Fibroblast of skin of back (primary cell): ENCODE measurements at places on chromosomes 1 and 21.

GRCh38 chr1:174623324-174624035 is 175.7 kb downstream of the GPR52 start:
- DNase-seq = no peak

- DNase-seq = no peak
Observed at GRCh38 chr1:5933050-5933449, 59.2 kb downstream of the NPHP4 start.

DNA sequence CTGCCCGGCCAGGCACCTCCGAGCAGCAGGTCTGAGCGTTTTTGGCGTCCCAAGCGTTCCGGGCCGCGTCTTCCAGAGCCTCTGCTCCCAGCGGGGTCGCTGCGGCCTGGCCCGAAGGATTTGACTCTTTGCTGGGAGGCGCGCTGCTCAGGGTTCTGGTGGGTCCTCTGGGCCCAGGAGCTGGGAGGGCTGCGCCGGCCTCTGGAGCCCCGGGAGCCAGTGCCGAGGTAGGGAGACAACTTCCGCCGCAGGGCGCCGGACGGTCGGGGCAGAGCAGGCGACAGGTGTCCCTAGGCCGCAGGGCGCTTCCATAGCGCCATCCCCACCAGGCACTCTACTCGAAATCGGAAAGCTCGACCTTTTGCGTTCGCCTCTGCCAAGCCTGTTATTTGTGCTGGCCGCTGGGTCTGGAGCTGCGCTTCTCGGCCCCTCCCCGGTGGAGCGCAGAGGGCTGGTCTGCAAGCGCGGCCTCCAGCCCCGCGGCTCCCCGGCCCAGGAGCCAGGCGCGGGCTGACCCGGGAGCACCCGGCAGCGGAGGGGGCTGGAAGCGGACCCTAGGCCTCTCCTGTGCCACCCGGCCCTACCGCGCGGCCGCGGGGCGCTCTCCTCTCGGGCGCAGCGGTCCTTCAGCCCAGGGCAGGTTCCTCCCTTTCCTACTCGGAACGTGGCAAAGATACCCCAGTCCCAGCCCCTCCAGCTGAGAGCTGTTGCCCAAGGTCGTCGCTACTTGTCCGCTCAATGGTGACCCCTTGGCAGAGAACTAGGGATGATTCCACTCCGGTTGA is 2.2 kb downstream of the SIM2 start:
- DNase-seq = no peak

DNA sequence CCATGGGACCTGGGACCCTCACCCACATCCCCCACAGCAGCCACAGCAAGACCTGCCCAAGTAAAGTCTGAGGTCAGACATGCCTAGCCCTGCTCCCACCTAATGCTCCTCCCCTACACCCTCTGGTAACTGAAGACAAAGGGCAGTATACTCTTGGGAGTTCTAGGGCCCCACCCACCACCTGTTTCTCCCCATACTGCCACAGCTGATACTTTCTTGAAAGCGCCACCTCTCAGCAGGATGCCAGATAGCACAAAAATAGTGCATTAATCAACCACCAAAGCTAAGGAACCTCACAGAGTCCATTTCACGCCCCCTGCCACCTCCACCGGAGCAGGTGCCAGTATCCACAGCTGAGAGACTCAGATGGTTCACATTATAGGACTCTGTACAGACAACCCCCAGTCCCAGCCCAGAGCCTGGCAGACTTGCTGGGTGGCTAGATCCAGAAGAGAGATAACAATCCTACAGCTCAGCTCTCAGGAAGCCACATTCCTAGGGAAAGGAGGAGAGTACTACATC is 238.1 kb downstream of the LRRC40 start:
- DNase-seq = peak; percentile 38

DNA sequence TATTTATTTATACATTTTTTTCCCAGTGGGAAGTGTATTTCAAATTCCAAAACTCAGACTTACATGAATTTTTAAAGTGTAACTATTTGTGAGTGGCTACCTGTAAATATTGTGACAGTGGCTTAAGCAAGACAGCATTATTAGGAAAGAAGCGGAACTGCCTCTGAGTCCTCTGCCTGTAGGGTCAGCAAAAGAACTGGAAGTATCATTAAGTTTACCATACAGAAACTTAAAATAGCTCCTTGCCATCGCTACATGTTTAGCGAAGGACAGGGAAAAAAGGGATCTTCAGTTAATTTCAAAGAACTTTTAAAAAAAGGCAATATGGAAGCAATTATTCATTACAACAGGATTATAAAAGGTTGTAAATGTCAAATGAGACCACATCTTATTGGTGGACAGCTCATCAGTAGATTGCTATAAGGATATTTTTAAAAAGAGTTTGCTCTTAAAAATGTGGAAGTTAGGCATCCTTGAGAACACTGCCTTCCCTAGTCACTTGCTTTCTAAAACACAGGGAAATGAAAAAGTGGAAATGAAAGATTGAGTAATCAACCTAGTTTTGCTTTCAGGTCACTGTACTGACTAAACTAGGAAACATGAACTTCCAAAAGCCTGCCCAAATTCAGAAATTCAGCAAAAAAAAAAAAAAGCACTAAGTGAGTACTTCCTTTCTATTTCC is 39.2 kb downstream of the NSL1 start:
- DNase-seq = no peak

DNA sequence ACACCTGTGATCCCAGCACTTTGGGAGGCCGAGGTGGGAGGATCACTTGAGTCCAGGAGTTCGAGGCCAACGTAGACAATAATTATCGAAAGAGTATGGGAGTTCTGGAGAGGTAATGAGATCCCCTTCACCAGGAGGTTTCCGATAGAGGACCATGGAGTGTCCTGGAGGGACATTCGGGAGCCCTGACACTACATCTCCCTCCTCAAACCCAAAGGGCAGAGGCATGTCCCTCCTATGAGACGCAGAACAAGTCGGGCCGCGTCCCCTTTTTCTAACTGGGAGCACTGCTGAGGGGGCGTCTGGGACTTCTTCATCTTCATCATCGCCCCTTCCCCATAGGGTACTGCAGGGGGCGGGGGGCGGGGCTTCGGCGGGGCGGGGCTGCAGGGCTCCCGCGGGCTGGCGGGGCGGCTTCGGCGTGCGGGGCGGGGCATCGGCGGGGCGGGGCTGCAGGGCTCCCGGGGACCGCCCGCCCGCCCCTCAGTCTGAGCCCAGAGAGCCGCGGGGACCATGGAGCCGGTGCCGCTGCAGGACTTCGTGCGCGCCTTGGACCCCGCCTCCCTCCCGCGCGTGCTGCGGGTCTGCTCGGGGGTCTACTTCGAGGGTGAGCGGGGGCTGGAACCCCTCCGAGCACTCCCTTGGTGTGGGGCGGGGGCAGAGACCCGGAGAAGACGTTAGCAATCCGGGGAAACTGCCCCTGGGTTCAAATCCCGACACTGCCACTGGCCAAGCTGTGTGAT is at the start of gene THEMIS2:
THEMIS2 (plus strand) TSS at position 486 of the 743 bp plus-strand sequence; CDS start at position 514, 28 bp downstream.
- peak; percentile 49 for DNase-seq

DNA sequence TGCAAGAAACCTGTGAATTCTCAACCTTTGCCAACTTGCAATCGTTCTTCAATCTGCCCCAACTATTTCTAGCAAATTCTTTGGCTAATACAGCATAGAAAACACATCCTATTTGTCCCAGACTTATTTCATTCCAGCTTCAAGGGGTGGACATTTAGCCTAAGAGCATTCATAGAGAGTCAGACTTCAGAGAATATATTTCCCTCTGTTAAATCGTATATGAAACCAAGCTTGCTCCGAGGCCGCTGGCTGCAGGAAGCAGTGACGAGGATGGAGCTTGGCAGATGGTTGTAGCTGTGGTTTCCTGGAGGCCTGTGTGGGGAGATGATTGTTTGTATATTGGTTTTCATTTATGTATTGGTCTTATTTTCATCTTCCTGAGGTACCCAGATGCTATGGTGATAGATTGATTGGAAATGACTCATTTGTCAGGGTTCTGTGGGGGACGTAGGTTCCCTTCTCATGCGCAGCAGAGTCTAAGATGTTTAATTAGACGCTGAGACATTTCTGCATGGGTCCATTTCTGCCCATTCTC is 26.1 kb downstream of the MAN1C1 start:
- peak; percentile 7 for DNase-seq

DNA sequence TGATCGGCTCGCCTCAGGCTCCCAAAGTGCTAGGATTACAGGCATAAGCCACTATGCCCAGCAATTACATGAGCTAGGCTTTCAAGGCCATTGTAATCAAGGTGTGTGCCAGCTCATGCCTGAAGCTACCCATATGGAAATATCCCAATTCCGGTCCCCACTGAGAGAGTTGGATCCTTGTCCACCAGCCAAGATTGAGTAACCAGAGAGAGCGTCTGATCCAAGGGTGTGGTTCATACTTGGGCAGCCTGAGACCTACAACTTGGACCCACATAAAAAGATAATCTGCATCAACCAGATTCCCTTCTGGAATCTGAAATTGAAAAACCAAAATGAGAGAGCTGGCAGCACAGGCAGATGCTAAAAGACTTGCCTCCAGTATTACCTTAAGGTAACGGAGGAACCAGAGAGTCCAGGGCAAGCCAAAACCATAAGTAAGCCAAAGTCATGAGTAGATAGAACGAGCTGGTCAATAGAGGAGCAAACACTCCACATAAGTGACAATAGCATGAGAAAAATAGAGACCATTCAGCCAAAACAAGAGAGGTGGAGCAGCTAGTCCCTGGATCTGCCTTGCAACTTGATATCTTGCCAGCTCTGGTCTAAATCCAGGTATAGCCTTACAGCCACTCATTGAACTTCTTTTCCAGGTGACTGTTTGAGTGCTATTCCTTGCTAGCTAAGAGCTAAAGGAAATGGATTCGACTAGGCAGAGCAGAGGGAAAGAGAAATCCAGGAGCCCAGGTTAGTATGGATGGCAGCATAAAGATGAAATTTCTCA is 63.8 kb upstream of the ATP1A1 start:
- DNase-seq = no peak

DNA sequence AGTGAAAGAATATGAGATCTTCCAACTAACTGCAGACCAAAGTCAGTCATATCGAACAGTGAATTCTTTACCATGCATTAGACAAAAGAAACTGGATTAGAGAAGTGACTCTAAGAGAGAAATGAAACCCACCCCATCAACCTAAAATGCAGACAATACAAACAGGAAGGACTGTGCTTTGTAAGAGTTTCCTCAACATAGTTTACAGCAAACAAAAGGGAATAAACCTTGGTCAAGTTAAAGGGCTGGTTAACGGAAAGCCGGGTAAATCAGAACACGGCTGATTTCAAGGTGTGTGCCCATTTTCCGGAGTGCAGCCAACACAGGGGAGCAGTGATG is 39.2 kb downstream of the SIPA1L2 start:
- no peak for DNase-seq

DNA sequence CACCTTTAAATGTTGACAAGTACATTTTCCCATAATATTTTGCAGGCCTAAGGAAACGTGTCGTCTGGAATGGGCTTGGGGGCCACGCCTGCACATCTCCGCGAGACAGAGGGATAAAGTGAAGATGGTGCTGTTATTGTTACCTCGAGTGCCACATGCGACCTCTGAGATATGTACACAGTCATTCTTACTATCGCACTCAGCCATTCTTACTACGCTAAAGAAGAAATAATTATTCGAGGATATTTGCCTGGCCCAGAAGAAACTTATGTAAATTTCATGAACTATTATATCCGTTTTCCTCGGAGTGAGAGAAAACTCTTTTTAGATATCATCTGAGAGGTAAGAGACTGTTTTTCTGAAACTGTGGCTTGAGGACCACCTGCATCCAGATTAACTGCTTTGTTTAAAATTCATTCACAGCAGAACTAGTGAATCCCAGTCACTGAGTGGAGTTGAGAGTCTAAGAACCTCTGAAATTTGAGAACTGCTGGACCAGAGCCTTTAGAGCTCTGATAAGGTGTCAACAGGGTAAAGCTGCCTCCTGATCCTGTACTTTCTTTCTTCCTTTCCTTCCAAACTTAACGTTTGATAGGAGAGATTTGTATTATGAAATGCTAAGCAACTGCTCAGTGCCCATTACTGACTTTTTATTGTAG is 811 bp downstream of the EXO1 start:
- DNase-seq = no peak

GRCh38 chr1:84836145-84836544 is 56.9 kb downstream of the LPAR3 start:
- DNase-seq = peak; percentile 38

DNA sequence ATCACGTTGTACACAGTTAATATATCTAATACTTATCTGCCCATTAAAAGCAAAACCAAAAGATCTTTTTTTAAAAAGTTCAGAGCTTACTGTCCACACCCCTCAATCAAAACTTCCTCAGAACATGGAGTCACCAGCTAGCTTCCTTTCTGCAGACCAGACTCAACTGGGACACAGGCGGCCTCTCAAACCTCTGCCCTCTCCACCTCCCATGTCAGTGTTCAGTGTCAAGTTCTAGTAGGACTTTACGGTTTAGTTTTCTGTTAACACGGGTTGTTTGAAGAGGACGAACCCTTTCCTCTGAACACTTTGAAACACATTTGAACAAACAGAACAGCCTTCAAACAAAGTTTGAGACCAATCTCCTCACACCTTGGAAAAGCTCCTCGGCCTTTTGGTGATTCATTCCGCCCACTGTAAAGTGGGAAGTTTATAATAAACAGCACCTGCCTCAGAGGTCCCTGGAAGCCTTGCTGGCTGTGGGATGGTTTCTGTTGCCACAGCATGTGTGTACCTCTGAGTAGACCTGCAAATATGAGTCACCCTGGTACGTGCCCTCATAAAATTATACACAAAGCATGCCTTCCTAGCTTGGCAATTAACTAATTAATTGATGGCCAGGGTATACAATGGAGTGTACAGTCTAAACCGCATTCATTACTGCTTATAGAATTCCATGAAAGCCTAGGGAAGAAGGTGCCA is 48.4 kb upstream of the SIPA1L2 start:
- DNase-seq = no peak

- DNase-seq = peak; percentile 36
Observed at GRCh38 chr1:176033474-176033873, 173.6 kb downstream of the COP1 start.

DNA sequence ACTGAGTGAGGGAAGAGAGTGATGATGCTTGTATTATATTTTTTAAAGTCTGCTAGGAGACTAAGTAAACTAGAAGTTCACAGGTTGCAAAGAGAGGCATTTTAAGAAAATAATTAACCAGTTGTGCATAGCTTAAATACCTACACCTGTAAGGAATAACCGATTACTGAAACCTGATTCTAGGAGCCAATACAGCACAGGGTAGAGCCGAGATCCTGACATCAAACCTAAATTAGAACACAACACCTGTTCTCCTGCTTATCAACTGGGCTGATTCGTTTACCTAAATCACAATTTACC is 54.8 kb downstream of the EPRS1 start:
- no peak for DNase-seq

DNA sequence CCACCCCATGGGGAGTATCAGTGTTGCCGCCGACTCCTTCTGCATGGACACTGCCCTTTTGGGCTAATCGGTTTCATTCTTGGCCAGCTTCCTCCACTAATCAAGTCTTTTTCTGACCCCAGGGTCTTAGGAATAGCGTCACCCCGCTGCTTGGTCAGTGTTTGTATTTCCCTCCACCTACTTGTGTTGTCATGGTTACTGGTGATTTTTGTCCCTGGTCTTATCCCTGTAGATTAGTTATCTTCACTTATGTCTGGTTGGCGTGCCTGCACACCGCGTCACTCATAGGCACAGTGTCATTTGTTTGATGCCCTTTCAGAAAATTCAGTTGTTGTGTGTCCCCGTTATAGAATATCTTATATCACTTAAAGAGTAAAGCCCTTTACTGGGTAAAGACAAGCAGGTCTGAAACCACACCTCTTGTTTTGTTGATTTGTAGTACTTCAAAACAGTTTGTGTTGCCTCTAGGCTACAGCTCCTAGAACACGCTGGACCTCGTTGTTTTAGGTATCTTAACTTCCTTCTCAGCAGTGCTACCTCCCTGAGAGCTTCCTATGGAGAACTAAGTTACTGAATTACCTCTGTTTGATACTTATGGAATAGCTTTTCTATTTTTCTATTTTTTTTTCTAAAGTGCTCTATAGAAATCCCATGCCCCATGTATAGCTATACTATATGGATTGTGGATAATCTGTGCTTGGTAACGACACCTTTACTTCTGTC is 868 bp downstream of the PPP1R12B start:
- DNase-seq = peak; percentile 39
